ENCODE measurements at places on chromosomes 1 and 21.

DNA sequence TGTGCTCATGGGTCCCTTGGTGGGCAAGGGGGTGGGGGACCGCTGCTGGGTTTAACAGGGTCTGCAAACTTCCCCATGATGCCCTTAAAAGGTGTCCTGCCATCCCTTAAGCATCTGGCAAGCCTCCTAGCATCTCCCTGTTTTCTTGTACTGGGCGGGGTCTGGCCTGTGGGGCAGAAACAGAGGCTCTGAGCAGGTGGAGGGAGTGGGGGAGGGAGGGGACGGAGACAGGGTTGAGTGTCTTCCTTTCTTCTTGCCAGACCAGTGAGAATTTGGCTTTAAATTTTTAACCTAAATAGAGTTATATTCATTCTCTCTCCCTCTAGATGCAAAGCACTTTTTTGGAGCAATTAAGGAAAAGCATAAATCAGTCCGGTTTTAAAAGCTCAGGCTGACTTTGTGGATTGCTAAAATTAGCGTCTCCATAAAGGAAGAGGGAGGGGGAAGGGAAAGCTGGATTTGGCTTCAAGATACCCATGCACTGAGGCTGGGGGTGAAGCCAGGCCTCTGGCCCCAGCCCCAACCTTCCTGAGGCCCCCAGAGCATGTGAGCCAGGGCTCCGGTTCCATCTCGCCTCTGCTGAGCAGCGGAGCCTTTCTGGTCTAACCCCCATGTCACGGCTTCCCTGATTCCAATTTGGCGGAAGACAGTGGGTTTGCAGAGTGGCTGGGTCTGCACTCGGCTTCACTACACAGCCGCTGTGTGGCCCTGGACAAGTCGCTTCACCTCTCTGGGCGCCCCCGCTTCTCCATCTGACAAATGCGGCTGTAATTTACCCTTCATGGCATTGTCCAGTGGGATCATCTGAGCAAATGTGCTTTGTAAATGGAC is 25.3 kb downstream of the IGSF21 start:
- DNase-seq, result no peak

DNA sequence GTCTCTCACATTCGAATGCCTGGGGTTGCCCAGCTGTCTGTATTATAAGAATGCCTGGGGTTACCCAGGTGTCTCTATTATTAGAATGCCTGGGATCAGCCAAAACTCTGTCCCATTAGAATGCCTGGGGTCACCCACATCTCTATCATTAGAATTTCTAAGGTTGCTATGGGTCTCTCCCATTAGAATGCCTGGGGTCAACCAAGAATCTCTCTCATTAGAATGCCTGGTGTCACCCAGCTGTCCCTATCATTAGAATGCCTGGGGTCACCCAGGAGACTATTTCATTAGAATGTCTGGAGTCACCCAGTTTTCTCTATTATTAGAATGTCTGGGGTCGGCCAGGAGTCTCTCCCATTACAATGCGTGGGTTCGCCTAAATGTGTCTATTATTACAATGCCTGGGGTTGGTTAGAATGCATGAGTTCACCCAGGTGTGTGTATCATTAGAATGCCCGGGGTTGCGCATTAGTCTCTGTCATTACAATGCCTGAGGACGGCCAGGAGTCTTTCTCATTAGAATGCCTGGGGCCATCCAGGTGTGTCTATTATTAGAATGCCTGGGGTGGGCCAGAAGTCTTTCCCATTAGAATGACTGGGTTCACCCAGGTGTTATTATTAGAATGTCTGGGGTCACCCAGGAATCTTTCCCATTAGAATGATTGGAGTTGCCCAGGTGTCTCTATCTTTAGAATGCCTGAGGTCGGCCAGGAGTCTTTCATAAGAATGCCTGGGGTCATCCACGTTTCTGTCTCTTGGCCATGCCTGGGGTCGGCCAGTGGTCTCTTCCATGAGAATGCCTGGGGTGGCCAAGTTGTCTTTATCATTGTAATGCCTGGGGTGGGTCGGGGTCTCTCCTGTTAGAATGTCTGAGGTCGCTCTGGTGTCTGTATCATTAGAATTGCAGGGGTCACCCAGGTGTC is 59.6 kb downstream of the RNF187 start:
- DNase-seq, result no peak

DNA sequence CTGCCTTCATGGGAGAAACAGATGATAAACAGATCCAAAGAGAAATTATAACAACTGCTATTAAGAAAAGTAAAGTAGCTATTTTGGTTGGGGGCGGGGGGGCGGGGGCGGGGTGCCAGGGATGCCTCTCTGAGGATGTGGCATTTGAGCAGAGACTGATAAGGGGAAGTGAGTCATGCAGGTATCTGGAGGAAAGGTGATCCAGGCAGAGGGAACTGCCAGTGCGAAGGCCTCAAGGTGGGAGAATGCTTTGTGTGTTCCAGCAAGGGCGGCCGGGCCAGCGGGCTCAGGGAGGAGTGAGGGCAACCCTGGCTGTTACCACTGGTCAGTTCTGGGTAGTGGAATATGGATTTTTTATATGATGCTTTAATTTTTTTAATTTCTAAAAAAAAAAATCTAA is 7.0 kb upstream of the TNFRSF1B start:
- no peak for DNase-seq

GRCh38 chr1:234230414-234230862 is 142.8 kb upstream of the COA6 start:
- no peak for DNase-seq

DNA sequence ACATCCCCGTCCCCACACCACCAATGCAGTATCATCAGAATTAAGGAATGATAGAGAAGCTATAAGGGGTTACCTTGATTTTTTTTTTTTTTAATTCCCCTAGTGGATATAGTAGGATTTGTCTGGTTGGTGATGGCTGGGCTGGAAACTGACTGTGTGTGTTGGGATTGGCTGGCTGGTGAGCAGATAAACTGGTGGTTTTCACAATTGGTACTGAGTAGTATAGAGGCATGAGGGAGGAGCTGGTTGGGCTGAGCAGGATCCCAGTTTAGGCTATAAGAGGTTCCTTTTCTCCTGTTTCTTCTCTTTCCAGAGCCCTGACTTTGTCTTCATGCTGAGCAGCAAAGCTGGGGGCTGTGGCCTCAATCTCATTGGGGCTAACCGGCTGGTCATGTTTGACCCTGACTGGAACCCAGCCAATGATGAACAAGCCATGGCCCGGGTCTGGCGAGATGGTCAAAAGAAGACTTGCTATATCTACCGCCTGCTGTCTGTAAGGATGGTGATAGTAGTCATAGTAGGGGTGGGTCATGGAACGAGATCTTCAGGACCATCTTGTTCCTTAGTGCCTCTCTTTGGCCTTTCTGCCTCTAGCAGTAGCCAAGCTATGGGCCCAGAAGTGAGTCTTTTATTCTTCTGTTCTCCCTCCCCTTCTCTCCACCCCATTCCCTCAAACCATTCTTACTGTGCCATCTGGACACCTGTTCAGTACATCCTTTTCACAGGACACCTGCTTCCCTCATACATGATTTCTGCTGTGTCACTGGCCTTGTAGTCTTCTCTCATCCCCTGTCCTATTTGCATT is 26.9 kb downstream of the RAD54L start:
- DNase-seq, result no peak

DNA sequence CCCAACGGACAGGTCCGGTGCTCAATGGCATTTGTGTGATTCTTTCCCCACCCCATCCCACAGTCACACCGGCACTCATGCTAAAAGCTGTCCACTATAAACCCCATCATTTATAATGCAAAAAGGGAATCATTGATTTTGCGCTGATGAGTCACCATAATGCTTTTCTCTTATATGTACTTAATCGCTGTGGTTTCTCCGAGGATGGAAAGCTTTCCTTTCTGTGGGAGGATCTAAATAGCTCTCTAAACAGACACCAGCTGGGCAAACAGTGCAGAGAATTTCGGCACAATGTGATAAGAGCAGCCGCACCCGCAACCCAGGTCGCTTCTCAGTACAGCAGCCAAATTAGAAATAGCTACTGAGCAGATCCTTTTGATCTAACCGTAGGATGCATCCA is 85.6 kb downstream of the SETD4 start:
- no peak for DNase-seq

DNA sequence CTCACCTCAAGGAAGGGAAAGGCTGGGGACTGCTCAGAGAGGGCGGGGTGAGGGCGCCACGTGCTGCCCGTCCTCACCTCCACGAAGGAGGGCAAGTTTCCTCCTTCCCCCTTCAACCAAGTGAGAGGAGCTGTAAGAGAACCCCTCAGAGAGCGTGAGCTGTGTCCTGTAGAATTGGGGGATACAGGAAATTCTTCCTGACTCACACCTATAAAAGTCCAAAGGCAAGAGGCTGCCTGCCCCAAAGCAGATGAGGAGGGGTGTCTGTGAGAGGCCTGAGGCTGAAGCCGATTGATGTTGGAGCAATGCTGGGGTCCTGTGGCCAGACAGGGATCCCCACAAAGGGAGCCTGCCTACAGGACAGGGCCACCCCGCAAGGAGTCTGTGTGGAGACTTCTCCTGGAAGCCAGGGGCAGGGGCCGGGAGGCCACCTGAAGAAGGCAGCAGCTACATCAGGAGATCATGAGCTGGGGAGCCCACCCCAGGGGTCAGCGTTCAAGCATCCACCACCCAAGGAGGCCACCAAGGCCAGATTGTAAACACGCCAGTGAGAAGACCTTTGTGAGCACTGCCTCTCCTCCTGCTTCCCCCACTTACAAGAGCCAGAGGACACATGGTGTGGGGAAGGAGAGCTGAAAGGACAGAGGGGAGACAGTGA is 27.7 kb downstream of the S100A6 start:
- DNase-seq, result no peak

DNA sequence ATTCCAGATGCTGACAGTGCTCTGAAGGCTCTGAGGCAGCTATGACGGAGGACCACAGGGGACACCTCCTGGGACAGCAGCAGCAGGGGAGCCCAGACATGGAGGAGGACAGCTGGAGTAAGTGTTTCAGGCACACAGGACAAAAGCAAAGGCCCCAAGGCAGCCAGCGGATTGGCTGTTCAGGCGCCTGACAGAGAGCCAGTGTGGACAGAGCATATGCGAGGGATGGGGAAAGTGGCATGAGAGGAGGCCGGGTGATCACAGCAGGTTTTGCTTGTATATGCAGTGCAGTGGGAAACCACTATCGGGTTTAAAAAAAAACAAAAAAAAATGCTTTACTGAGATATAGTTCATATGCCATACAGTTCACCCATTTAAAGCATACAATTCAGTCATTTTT is 19.1 kb downstream of the CHRNB2 start:
- no peak for DNase-seq

Data from stimulated activated CD8-positive, alpha-beta memory T cell treated with anti-CD3 and anti-CD28 coated beads, Interleukin-2, amount 100 ng/mL, for 1 hour (primary cell).